ENCODE measurements at places on chromosomes 3 and 15.

- DNase-seq: no peak
Measured at GRCh38 chr15:50182219-50183013, 420 bp downstream of the SLC27A2 start.

DNA sequence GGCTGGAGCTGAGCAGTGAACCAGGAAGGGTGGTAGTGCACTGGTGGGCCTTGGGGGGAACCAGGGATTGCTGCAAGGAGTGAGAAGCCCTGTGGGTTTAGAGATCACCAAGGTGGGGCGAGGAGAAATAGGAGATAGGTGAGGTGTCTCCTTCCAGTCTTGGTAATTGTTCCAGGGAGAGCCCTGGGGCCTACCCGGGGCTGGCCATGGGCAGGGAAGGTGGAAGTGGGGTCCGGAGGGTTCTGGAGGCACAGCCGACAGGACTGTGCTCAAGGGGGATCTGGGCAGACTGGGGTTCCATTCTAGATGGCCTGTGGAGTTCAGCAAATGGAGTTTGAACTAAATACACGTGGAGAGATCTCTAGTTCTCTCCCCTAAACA lies 4.5 kb downstream of the CHST13 start:
- DNase-seq: no peak

GRCh38 chr3:176172492-176172891 lies 1024.8 kb downstream of the TBL1XR1 start:
- no peak for DNase-seq

DNA sequence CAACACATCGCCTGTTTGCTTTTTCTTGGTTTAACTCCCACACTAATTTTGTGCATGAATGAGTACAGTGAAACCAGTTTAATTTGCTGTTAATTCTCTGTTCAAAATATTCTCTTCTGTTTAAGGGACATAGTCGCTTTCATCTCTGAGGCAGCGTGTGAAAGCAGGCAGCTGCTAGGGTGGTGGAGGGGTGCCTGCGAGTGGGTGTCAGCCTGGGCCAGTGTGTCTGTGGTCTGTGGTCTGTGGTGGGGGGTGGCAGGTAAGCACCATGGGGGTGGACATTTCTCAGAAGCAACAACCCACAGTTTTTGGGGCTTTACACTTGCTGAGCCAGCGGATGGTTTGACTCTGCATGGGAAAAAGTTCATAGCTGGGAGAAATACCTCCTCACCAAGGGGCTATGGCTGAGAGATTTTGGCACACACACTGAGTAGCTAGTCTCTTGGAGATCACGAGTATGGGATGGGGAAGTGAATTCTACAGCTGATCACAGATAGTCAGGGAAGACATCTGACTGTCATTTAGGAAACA lies 109.2 kb downstream of the EPHB1 start:
- no peak for DNase-seq

GRCh38 chr15:53716909-53717876 lies 42.3 kb downstream of the WDR72 start:
- no peak for DNase-seq

- DNase-seq: no peak
Measured at GRCh38 chr15:27324886-27325615, 354.1 kb downstream of the GABRG3 start.

- no peak for DNase-seq
Measured at GRCh38 chr15:47964229-47964628, 156.6 kb upstream of the SLC24A5 start.

- DNase-seq: no peak
Measured at GRCh38 chr15:51697163-51697562, 15.9 kb downstream of the SCG3 start.

GRCh38 chr3:39290255-39290654 lies 10.4 kb upstream of the CX3CR1 start:
- DNase-seq: no peak

Data from stimulated activated CD4-positive, alpha-beta T cell treated with anti-CD3 and anti-CD28 coated beads, Interleukin-1b, Interleukin-23, amount 100 ng/mL, for 4 hours (primary cell).